Skeletal muscle tissue (tissue), 5 donors: ENCODE measurements at places on chromosomes 11 and 22. TPM values are rescaled to one million over a fixed set of nuclear protein-coding genes. Genes with fewer than 3 reads are reported as not detected.

Gene BBOX1
- under 0.01 TPM for total RNA-seq

Gene LRRC32
- 6.3 TPM for total RNA-seq

Gene TRIM29
- total RNA-seq = 0.52 TPM

Gene MFRP
- not detected for total RNA-seq

Gene B3GAT1
- under 0.01 TPM for total RNA-seq

Gene OR52W1
- not detected for total RNA-seq

Gene EIF3F
- total RNA-seq = 283 TPM

Gene BARX2
- total RNA-seq = not detected

Gene SIK2
- total RNA-seq = 11.5 TPM

Gene OTOG
- under 0.01 TPM for total RNA-seq

Gene SCGB1A1
- not detected for total RNA-seq

Gene SMDT1
- total RNA-seq = 15.1 TPM

Gene ELMOD1
- 6.3 TPM for total RNA-seq

Gene IL17REL
- not detected for total RNA-seq

Gene APOA4
- 0.52 TPM for total RNA-seq

Gene KRTAP5-9
- total RNA-seq = not detected

Gene GLB1L2
- 1.0 TPM for total RNA-seq

Gene RASSF10
- total RNA-seq = 0.52 TPM

Gene SYT7
- 1.6 TPM for total RNA-seq

Gene ANKK1
- total RNA-seq = not detected

Gene CTSW
- total RNA-seq = 1.0 TPM

Gene SYCE3
- total RNA-seq = not detected

Gene PRG2
- total RNA-seq = 1.0 TPM

Gene CELSR1
- total RNA-seq = 2.1 TPM

Gene TEX12
- 1.0 TPM for total RNA-seq

Gene SIRT3
- 14.6 TPM for total RNA-seq

Gene ARCN1
- 61.1 TPM for total RNA-seq

Gene LRRN4CL
- total RNA-seq = 9.9 TPM

Gene OR52H1
- total RNA-seq = 0.52 TPM

Gene C22orf31
- 1.6 TPM for total RNA-seq

Gene MS4A3
- total RNA-seq = 6.8 TPM

Gene ZNF214
- total RNA-seq = 2.6 TPM

Gene OR2AT4
- total RNA-seq = not detected

Gene OR8A1
- total RNA-seq = not detected

Gene PGA5
- not detected for total RNA-seq

Gene MRGPRX3
- total RNA-seq = not detected

Gene PNPLA5
- total RNA-seq = not detected

Gene RABL2B
- total RNA-seq = 3.7 TPM

Gene FOLH1
- total RNA-seq = 1.6 TPM

Gene APOA5
- not detected for total RNA-seq

Gene TMEM191B
- total RNA-seq = not detected

Gene TRPC6
- total RNA-seq = 25.6 TPM

Gene TRIM6
- 1.6 TPM for total RNA-seq

Gene SMC1B
- total RNA-seq = under 0.01 TPM

Gene PATE4
- total RNA-seq = not detected

Gene TECTA
- total RNA-seq = 1.0 TPM

Gene NOX4
- 5.2 TPM for total RNA-seq

Gene BTBD18
- total RNA-seq = not detected

Gene DERL3
- total RNA-seq = 1.0 TPM

Gene FUT4
- 6.3 TPM for total RNA-seq

Gene IL10RA
- 8.9 TPM for total RNA-seq

Gene KCNQ1
- 2.6 TPM for total RNA-seq

Gene PTPRCAP
- not detected for total RNA-seq

Gene SLC22A8
- not detected for total RNA-seq

Gene ZNF280B
- total RNA-seq = 1.6 TPM
